ENCODE measurements at places on chromosomes 6 and 20. TPM values are rescaled to one million over a fixed set of nuclear protein-coding genes. Genes with fewer than 3 reads are reported as not detected.

NMBR gene
- total RNA-seq = 0.11 TPM

ECT2L gene
- total RNA-seq = not detected

C4A gene
- 1.3 TPM for total RNA-seq

TMC2 gene
- not detected for total RNA-seq

TSBP1 gene
- not detected for total RNA-seq

MTFR2 gene
- 4.5 TPM for total RNA-seq

DNA sequence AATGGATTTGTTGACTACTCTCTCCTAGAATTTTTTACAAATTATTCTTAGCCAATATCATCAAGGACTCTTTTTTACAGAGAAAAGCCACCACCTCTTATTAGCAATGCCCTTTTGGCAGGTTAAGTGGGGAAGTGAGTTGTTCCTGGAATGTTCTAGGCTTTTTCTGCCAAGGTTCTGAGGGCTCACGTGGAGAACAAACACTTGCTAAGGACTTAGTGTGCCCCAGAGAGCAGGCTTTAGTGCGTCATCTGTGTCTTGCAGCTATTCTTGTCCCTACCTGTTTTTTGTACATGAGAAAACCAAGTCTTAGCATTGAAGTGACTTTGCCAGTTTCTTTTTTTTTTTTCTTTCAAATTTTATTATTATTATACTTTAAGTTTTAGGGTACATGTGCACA is 33.5 kb downstream of the CFAP61 start:
- no peak for DNase-seq

- no peak for DNase-seq
These were observed 95.9 kb downstream of the FYN start for GRCh38 chr6:111777357-111777756.

DNA sequence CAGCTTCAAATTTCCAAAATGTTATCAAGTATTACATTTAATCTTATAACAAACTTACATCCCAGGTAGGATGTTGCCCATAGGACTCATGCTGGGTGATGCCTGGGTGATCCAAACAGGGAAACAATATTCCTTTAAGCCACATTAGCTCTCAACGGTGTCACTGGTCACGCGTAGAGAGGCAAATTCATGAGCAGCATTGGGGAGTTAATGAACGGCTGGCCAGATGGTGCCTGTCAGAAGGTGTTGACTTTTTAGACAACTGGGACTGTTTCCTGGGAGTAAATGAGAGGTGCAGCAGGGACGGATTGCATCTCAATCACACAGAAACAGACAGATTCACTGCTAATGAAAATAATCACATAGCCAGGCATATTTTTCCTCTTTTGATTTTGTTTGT is 83.3 kb upstream of the ID4 start:
- DNase-seq = no peak

- DNase-seq = no peak
These were observed 6.0 kb upstream of the FASTKD5 start for GRCh38 chr20:3165473-3166337.

GRCh38 chr20:51560550-51561307 is 18.2 kb upstream of the NFATC2 start:
- no peak for DNase-seq

DNA sequence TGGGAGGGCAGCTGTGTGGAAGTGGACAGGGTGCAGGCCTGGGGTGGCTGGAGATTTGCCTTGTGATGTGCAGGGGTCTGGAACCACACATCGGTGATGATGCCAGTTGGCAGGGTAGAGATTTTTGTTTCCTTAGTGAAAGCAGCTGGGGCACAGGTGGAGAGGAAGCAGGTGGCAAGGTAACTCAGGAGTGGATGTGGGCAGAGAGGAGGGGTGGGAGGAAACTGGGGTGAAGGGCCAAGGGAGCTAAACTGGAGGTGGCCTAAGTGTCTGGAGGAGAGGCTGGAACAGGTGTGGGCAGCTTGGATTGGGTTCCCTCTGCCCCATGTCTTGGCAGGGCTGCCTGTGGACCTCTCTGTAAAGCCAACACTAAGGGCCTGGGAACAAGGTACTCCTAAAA is 4.7 kb upstream of the SCUBE3 start:
- no peak for DNase-seq

DNA sequence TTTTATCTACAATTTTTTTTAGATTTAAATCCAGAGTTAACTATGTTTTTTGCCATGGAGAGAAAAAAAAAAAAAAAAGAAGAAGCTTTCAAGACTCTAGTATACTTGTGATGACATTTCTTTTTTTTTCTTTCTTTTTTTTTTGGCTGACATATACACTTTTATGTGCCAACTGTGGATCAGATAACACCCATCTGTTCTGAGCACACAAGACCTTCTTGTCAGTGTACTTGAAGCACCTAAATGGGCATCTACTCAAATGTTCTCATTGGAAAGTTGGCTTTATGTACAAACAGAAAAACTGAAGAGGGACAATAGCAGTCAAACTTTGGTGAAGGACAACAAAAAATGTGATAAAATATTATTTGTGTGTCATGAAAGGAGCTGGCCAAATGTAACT is 904.5 kb downstream of the GRIK2 start:
- DNase-seq = no peak

DNA sequence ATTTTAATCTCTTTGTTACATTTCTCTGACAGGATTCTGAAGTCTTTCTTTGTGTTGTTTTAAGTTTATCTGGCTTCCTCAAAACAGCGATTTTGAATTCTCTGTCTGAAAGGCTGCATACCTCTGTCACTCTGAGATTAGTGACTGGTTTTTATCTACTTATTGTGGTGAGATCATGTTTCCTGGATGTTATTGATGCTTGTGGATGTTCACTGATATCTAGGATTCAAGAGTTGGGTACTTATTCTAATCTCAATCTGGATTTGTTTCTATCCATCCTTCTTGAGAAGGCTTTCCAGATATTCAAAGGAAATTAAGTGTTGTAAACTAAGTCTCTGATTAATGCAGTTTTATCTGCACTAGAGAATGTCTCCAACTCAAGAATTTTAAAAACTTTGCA is 1076.1 kb upstream of the ADGRB3 start:
- peak; percentile 3 for DNase-seq

- no peak for DNase-seq
These were observed at the start of gene NT5E for GRCh38 chr6:85449818-85450759. Gene NT5E (plus strand): TSS chr6:85450083. CDS start chr6:85450140, 57 bp downstream.

GRCh38 chr20:23340524-23340923 is 10.1 kb upstream of the NXT1 start:
- DNase-seq = peak; percentile 41

- DNase-seq = no peak
These were observed 253.2 kb downstream of the PLCB1 start for GRCh38 chr20:8385247-8385646.

DNA sequence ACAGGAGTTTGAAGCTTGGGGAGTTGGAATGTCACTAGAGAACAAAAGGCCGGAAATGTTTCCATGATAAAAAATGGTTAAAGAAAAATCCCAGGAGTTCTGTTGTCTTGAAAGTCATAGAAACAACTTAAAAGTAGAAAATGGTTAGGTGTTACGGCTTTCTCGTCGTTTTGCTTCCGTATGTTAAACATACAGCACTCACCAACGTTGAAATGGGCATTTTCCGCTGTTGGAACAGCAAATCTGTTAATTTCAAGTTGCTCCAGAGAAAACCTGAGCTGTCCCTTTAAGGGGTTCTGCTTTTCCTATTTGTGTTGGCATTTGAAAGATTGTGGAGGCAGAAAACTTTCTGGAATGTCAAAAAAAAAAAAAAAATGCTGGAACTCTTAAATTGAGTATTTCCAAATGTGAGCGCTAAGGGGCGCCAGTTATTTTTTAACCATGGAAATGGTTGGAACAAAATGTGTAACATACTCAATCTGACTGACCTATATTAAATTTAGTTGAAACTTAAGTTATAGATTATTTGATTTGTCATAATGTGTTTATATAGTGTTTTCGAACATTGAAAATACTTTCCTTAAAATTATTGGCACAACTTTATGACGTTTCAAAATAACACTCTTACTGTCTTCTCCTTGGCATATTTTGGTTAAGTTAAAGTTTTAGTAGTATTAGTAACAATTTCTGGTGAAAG is 2.2 kb downstream of the QKI start:
- peak; percentile 72 for DNase-seq

- no peak for DNase-seq
These were observed 211.6 kb upstream of the ZNF184 start for GRCh38 chr6:27684264-27685211.

GRCh38 chr6:150325066-150325772 is 43.6 kb upstream of the IYD start:
- DNase-seq = no peak
